ENCODE measurements at places on chromosomes 3 and 15.

DNA sequence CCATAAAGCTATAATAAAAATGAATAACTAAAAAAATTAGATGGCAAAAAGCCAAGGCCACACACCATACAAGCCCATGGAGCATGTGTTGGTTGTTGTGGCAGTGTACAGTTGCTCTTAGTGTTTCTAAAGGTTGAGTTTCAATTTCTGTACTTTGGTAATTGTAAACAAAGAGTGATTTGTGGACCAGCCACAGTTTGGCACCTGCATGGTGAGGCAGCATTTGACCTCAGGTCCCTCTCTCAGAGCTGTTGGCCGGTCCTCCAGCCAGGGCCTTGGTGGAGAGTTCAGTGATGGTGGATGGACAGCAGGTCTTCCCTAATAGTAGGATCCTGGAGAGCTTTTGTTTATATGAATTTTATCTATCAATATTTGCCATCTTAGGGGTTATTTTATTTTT lies 5.6 kb downstream of the ACAD9 start:
- no peak for DNase-seq

- no peak for DNase-seq
Observed at GRCh38 chr3:124132813-124133212, 140.9 kb upstream of the ROPN1 start.

DNA sequence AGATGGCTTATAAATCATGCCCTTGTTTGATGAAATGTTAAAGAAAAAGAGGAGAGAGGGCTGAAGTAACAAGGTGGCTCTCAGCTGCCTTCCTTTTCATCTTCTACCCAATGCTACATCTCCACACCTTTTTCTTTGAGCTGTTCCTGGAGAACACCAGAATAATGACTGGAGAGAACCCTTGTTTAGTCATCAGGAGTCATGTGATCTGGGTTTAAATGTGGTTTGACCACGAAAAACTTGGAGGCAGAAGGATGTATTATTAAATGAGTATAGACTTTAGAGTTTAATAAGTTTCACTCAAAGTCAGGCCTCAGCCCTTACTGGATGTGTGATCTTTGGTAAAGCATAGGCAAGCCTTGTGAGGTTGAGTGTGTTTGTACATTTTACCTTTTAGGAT lies 230.3 kb upstream of the TBL1XR1 start:
- DNase-seq = no peak

DNA sequence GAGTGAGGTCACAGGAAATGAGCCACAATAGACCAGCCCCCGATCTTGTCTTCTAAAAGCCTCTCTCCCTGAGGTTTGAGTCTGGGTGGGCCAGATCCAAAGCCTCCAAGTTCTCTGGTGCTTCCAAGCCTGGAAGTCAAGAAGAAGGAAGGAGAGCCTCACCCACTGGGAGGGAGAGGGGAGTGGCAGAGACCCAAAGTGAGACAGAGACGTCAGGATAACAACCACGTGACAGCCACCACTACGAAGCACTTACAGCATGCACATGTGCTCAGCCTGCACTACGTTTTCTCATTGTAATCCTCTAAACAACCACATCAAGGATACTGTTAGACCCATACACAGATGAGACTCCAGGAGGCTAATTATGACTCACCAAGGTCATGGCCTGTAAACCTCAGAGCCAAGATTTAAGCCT lies 197.3 kb upstream of the LINGO1 start:
- peak; percentile 34 for DNase-seq

- peak; percentile 48 for DNase-seq
Observed at GRCh38 chr15:32828507-32829186, 110.8 kb downstream of the GREM1 start.

All from HTR-8/SVneo (cell line).